Esophagus muscularis mucosa (tissue), 4 donors: ENCODE measurements at places on chromosomes 1 and 21. TPM values are rescaled to one million over a fixed set of nuclear protein-coding genes. Genes with fewer than 3 reads are reported as not detected.

RAB25 gene
- not detected for total RNA-seq

DNA sequence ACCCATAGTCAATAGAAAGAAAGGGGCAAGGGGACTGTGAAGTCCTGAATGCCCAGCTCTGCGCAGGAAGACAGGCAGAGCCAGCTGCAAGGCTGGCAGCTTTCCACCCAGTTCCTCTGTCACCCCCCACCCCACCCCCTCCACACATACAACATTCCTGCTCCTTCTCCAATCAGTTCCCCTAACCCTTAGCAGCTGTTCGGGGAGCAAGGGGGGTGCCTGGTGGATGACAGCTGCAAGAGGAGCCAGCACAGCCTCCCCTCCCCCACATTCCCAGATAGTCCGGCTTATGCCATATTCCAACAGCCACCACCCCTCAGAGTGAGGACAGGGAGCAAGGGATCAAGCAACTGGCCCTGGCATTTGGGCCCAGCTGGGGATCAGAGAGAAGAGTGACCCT lies 9.7 kb downstream of the ARHGEF2 start:
- H3K4me1 ChIP-seq = peaks cover 91% of the 10 kb centered on the region
- no peak for DNase-seq
- H3K4me3 ChIP-seq = no peak overlapping the region
- H3K36me3 ChIP-seq = peaks cover 22% of the 10 kb centered on the region

- H3K4me3 ChIP-seq = no peak overlapping the region
- no peak overlapping the region for H3K27ac ChIP-seq
- H3K4me1 ChIP-seq = no peaks in the 10 kb centered on the region
- H3K36me3 ChIP-seq = no peaks in the 10 kb centered on the region
- no peaks in the 10 kb centered on the region for H3K27me3 ChIP-seq
Observed at GRCh38 chr1:175209493-175209921, 16.9 kb upstream of the KIAA0040 start.

- H3K27me3 ChIP-seq = peaks cover 92% of the 10 kb centered on the region
Observed at GRCh38 chr1:6440198-6441126, 15.9 kb downstream of the ESPN start.

- peaks cover 59% of the 10 kb centered on the region for H3K27me3 ChIP-seq
- no peaks in the 10 kb centered on the region for H3K4me1 ChIP-seq
- no peaks in the 10 kb centered on the region for H3K36me3 ChIP-seq
- H3K27ac ChIP-seq = no peak overlapping the region
Observed at GRCh38 chr1:30415171-30415940, 308.0 kb downstream of the MATN1 start.

TEKT2 gene
- 0.83 TPM for total RNA-seq
